ENCODE measurements at places on chromosomes 2 and 18. TPM values are rescaled to one million over a fixed set of nuclear protein-coding genes. Genes with fewer than 3 reads are reported as not detected.

The ZNF513 gene
- 15.9 TPM for total RNA-seq

The NGEF gene
- total RNA-seq, result 0.55 TPM

The IL36B gene
- total RNA-seq, result not detected

The ACKR3 gene
- 0.83 TPM for total RNA-seq

The FAM136A gene
- total RNA-seq, result 62.9 TPM

The PROKR1 gene
- total RNA-seq, result not detected

The MLPH gene
- total RNA-seq, result not detected

The IKZF2 gene
- 9.8 TPM for total RNA-seq

DNA sequence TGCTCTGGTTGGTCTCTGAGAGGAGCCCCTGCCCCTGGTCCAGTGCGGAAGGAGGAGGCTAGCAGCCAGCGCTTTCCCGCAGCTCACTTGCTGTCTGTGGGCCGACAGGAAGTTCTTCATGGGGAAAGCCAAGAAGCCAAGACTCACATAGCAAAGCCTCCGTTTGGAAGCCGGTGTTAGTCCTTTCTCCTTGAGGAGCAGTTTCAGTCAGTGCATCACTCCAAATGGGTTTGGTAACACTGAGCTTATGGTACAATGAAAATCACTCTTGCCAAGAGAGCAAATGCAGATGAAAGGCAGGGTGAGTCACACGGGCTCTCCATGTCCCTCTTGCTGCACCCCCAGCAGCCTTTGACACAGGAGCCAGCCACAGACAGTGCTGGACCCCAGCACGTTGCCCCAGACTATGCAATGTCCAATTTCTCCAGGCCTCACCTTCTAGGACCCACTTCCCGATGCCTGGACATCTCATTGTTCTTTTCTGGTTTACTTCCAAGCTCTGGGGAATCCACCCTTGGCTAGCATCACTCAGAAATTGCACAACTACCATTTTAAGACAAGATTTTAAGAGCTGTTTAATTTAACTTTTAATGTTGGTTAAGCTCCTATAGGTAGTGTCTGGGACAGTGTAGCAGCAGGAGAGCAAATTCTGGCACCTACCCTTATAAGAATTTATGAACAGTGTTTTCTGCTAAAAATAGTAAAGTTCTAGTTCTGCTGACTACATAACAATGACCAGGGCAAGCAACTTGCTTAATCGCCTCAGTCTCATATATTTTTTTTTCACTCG, 174.9 kb downstream of the ASB1 start:
- H3K36me3 ChIP-seq, result peaks cover 11% of the 10 kb centered on the region
- peaks cover 22% of the 10 kb centered on the region for H3K27me3 ChIP-seq
- DNase-seq, result no peak
- H3K4me3 ChIP-seq, result no peak overlapping the region
- no peaks in the 10 kb centered on the region for H3K4me1 ChIP-seq
- H3K27ac ChIP-seq, result no peak overlapping the region

DNA sequence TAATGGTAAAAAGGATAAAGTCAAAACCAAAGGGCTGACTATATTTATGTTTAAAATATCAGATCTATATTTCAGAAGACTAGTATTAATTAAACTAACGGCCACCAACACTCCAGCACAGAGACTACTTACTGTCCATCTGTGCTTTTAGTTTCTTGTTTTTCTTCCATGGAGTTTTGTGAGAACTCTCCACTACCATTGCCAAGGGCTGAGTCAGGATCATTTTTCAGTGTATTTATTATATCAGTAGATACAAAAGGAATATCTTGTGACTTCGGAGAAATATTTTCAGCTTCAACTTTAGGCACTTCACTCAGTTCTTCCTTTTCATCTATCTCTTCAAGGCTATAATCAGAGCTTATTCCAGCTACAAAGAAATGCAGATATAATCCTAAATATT, 79.1 kb upstream of the GRB14 start:
- DNase-seq, result no peak
- H3K4me3 ChIP-seq, result no peak overlapping the region
- H3K4me1 ChIP-seq, result no peaks in the 10 kb centered on the region
- no peaks in the 10 kb centered on the region for H3K36me3 ChIP-seq

GRCh38 chr2:54891909-54892308, 158.3 kb downstream of the RTN4 start:
- no peaks in the 10 kb centered on the region for H3K36me3 ChIP-seq
- no peaks in the 10 kb centered on the region for H3K27me3 ChIP-seq
- H3K4me1 ChIP-seq, result peaks cover under 1% of the 10 kb centered on the region
- no peak overlapping the region for H3K27ac ChIP-seq
- H3K4me3 ChIP-seq, result no peak overlapping the region

GRCh38 chr18:22210311-22210754, 40.9 kb downstream of the GATA6 start:
- DNase-seq, result no peak
- H3K27me3 ChIP-seq, result peaks cover 10% of the 10 kb centered on the region
- H3K4me1 ChIP-seq, result peaks cover 6% of the 10 kb centered on the region
- H3K36me3 ChIP-seq, result no peaks in the 10 kb centered on the region
- no peak overlapping the region for H3K27ac ChIP-seq

DNA sequence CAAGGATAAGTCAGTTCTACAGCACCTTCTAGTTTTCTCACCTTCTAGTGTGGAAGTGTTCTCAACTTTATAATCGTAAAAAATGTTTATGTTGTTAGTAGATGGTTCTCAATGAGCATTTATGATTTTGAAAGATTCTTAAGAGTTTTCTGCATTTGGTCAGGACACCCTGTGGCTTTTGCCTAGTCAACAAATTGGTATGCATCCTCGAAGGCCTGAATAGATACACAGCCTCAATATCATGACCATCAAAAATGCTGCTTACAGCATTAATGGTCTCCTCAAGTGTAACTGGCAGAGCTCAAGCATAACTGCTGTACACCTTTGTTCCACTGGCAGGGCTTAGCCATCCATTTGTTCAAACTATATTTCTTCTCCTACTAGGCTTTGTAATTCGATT, 96.7 kb downstream of the CRACDL start:
- no peaks in the 10 kb centered on the region for H3K27me3 ChIP-seq
- no peak overlapping the region for H3K4me3 ChIP-seq
- peaks cover 23% of the 10 kb centered on the region for H3K4me1 ChIP-seq
- DNase-seq, result no peak

DNA sequence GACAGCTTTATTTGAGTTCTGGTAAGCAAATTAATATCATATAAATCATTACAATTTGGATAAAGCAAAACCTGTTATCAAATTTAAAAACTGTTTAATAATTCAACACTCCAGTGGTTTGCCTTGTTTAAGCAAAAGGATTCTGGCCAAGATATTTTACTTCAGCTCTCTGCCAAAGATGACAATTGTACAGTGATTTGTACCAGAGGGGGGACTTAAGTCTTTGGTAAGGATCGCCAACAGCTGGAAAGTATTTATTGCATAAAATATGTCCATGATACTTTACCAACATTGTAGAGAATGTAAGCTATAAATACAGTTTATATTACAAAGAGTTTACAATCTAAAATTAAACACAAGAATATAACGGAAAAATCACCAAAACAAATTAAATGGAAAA, 13.8 kb downstream of the PREPL start:
- no peaks in the 10 kb centered on the region for H3K27me3 ChIP-seq
- H3K4me1 ChIP-seq, result peaks cover 5% of the 10 kb centered on the region
- no peak overlapping the region for H3K27ac ChIP-seq
- no peak overlapping the region for H3K4me3 ChIP-seq

GRCh38 chr2:381181-381580, 93.3 kb upstream of the ALKAL2 start:
- H3K4me1 ChIP-seq, result no peaks in the 10 kb centered on the region
- DNase-seq, result no peak
- H3K27ac ChIP-seq, result no peak overlapping the region
- no peaks in the 10 kb centered on the region for H3K36me3 ChIP-seq
- H3K27me3 ChIP-seq, result peaks cover 18% of the 10 kb centered on the region

- no peak overlapping the region for H3K27ac ChIP-seq
- DNase-seq, result peak; percentile 59
- no peaks in the 10 kb centered on the region for H3K36me3 ChIP-seq
- H3K4me3 ChIP-seq, result no peak overlapping the region
- H3K4me1 ChIP-seq, result peaks cover 22% of the 10 kb centered on the region
- peaks cover 66% of the 10 kb centered on the region for H3K27me3 ChIP-seq
Measured at GRCh38 chr18:76658627-76659026, 163.6 kb upstream of the ZNF516 start.

DNA sequence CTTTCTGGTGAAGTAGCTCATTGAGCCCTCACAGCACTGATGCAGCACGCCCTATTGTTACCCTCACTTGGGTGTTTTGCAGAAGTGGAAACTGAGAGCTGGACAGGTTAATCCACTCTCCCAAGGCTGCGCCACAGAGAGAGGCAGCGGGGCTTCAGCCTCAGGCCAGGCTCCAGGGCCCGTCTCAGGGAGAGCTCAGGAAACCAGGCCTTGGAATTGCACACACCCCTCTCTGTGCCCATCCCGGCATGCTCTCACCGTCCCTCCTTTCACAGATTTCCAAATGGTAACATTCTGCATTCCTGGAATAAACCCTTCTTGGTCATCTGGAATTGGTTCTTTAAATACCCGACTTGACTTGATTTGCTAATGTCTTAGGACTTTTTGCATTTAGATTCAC, 51.5 kb downstream of the TWIST2 start:
- H3K36me3 ChIP-seq, result no peaks in the 10 kb centered on the region
- no peaks in the 10 kb centered on the region for H3K27me3 ChIP-seq
- no peaks in the 10 kb centered on the region for H3K4me1 ChIP-seq
- no peak overlapping the region for H3K27ac ChIP-seq
- DNase-seq, result no peak

GRCh38 chr2:189165656-189166380, 13.7 kb downstream of the COL5A2 start:
- no peak overlapping the region for H3K4me3 ChIP-seq
- no peak for DNase-seq
- no peaks in the 10 kb centered on the region for H3K4me1 ChIP-seq
- H3K27ac ChIP-seq, result no peak overlapping the region

GRCh38 chr2:119546447-119546767, 2.2 kb downstream of the CFAP221 start:
- H3K27ac ChIP-seq, result no peak overlapping the region
- no peaks in the 10 kb centered on the region for H3K4me1 ChIP-seq
- H3K4me3 ChIP-seq, result no peak overlapping the region
- H3K36me3 ChIP-seq, result peaks cover 3% of the 10 kb centered on the region

- H3K36me3 ChIP-seq, result peaks cover 3% of the 10 kb centered on the region
- peak overlapping the region; percentile 90 for H3K27ac ChIP-seq
- H3K27me3 ChIP-seq, result peaks cover 11% of the 10 kb centered on the region
- H3K4me3 ChIP-seq, result peak overlapping the region; percentile 38
- peak; percentile 84 for DNase-seq
- H3K4me1 ChIP-seq, result peaks cover 59% of the 10 kb centered on the region
Measured at GRCh38 chr2:9782197-9782719, 61.0 kb upstream of the TAF1B start.

Measured in activated T-cell treated with anti-CD3 and anti-CD28 coated beads, Interleukin-2, amount 50 U/mL, for 72 hours (primary cell).